Breast epithelium (tissue), 4 donors: ENCODE measurements at places on chromosomes 4 and X.

DNA sequence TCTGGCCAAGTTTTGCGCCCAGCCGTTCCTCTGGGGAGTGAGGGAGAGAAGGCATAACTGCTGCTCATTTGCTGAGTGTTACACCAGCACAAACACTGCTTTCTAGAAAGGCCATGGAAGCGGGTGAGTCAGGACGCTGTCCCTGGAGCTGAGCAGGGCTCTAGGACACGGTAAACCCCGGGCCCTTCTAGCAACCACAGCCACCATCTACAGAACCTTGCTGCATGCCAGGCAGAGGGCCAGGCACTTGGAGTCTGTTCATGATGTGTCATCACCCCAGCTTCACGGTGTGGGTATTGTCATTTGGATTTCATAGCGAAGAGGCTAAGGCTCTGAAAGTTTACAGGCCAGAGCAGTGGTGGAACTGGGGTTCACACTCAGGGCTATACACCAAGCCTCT, 31.8 kb upstream of the C4orf50 start:
- DNase-seq = no peak

DNA sequence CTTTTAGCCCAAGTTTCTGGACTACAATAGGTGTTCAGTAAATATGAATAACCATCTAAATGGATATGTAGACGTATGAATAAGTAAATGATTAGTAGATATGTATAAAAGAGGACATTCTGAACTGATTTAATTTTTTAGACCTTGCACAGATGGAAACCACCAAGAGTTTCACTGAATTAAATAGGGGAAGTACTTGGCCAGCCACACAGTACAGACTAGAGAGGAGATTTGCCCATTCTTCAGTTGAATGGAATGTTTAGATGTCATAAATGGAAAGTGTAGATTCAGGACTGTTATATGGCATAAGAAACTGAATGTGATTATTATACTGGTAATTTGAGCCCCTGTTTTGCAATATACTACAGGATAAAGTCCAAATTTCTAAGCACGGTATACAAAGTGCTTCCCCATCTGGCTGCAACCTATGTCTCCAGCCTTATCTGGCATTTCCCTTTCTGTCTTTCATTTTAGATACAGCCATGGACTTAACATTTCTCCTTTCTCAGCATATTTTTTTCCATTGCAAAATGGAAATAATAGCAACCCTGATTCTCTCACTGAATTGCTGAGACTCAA, 137.8 kb upstream of the HS3ST1 start:
- DNase-seq = no peak

GRCh38 chrX:31796624-31797023, 724.8 kb upstream of the FTHL17 start:
- no peak for DNase-seq

DNA sequence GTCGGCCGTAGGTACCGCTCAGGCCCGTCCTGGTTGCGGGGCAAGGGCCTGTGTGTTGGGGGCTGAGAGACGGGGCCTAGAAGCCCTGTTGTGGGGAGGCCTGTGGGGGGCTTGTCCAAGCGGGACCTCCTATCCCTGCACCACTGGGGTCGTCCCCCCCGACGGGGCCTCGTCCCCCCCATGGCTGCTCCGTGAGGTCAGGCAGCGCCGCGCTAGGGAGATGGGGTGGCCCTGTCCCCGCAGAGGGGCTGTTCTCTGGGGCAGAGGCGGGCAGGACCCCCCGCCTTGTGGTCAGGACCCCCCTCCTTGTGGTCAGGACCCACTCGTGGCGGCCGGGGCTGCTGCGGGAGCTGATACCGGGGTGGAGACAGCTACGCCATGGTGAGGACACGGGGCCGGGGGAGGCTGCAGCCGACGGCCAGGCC, 12.1 kb upstream of the GTPBP6 start:
- DNase-seq = no peak

DNA sequence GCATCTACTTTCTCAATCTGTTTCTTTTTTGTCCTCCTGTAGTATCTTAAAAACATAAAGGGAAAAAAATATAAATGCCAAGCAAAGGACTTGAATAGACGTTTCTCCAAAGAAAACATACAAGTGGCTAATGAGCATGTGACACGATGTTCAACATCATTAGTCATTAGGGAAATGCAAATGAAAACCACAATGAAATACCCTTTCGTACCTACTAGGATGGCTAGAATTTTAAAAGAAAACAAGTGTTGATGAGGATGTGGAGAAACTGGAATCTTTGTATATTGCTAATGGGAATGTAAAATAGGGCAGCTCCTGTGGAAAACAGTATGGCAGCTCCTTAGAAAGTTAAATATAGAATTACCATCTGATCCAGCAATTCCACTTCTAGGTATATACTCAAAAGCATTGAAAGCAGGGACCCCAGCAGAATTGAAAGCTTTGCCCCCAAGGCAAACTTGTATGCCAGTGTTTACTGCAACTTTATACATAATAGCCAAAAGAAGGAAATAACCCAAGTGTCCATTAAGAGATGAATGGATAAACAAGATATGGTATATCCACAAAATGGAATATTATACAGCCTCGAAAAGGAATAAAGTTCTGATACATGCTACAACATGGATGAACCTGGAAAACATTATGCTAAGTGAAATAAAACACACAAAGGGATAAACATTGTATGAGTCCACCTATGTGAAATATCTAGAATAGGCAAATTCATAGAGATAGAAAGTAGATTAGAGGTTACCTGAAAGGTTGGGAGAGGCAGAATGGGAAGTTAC, 138.3 kb downstream of the SH3KBP1 start:
- DNase-seq = no peak

DNA sequence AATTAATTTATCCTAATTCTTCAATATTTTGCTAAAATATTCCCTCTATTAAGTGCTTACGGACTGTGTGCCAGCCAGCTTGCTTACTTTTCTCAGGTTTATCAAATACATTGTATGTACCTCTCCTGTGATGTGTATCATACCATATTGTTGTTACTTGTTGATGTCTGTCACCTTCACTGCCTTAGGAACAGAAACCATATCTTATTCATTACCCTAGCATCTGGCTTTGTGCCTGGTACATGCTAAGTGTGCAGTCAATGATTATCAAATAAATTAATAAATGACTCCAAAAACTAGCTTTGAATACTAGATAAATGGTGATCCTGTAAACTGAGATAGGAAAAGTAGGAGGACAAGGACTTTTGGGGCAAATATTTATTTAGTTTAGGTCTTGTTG, 6.9 kb downstream of the CLCN3 start:
- DNase-seq = no peak

GRCh38 chrX:49079489-49080428, at the start of gene WDR45:
Gene WDR45 (minus strand): TSS chrX:49079887. CDS start chrX:49078095, 1,792 bp downstream.
- DNase-seq = peak; percentile 64

DNA sequence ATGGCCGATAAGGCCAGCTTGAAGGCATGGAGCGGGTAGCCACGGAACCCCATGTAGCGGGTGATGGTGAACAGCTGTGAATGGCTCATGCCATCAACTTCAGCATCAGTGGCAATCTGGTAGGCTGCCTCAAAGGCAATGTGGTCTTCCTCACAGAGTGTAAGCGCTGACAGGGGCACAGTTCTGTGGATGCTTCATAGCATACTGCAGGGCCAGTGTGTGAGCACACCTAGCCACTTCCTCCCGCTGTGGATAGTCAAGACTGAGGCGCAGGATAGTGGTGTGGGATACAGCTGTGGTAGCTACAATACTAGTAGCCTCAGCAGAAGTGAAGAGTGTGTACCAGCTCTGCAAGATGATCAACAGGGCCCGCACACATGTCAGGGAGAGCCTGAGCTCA, 40.5 kb downstream of the C4orf33 start:
- no peak for DNase-seq

- no peak for DNase-seq
Observed at GRCh38 chr4:125169192-125169591, 145.6 kb upstream of the FAT4 start.

DNA sequence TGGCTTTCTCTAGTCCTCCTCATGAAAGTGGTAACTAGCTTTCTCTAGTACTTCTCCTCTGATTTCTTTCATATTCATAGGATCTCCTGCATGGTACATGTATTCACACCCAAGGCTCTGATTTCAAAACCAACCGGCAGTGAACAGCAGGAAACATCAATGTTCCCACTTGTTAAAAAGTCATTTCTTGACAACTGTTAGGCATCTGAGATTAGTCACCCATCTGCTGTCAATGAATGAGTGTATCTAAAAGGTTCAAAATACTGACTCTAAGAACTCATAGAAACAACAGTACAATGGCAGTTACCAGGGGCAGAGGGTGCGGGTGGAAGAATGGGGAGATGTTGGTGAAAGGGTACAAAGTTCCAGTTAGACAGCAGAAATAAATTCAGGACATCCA, 31.5 kb upstream of the PUDP start:
- DNase-seq = no peak

- no peak for DNase-seq
Observed at GRCh38 chr4:11625211-11625610, 196.5 kb upstream of the HS3ST1 start.

DNA sequence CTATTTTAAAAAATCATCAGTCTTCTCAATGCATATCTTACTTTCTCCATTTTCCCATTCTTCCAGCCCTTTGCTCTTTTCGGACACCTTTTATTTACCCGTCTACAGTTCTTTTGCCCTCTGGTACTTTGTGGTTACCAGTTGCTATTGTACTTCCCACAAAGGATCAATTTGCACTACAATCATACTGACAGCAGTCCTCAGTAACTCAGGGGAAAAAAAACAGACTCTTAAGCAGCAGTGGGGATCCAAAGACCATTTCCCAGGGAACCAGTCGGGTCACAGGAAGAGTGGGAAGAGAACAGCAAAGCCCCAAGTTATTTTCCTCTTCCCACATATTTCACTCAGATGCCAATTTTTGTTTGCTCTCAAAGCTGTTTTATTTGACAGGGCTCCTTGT, 23.1 kb downstream of the DMD start:
- DNase-seq = no peak

DNA sequence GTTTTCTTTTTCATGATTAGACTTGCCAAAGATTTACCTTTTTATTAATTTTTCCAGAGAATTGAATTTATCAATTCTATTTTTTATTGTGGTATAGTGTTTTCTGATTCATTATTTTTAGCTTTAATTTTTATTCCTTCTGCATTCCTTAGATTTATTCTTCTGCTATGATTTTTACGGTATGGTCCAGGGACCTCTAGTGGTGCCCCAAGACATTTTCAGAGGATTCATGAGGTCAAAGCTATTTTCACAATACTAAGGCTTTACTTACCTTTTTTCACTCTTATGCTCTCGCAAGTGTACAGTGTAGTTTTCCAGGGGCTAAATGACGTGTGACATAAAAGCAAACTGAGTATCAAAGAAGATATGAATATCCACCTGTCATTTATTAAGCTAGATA, 8.0 kb downstream of the RADX start:
- DNase-seq = no peak

- no peak for DNase-seq
Observed at GRCh38 chrX:132216806-132217202, 2.4 kb downstream of the RAP2C start.

- DNase-seq = no peak
Observed at GRCh38 chr4:185002784-185003183, 15.5 kb upstream of the HELT start.

GRCh38 chr4:172996571-172997216, 171.9 kb upstream of the GALNT7 start:
- DNase-seq = no peak

DNA sequence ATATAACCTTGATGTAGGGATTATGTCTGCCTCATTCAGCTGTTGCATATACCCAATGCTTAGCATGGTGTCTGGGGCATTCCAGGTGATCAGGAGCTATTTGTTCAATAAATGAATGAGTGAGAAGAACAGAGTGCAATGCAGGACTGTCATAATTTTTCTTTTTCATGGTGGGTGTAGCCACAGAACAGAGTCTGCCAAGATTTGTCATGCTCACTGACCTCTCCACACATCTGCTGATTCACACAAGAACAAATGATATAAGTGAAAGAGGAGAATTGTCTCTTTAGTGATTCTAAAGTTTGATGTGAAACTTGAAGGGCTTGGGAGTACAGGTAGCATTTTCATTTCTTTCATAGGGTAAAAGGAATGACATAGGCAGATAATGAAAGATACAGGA, 64.4 kb upstream of the TEX13D start:
- no peak for DNase-seq

DNA sequence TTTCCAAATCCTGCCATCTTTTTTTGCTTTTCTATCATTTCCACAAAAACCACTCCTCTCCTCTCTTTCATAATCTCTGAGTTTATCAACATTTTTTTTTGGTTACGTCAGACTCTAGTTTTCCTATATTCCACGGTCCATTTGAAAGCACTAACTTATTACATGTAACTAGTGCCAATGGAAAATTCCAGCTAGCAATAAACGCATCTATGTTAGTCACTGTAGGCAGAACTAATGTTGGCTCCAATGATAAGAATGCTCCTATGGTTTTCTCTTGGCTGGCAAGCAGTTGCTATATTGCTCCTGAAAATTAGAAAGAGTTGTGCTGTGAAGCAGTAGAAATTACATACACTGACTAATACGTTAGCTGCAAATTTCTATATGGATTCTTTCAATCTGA, 634.6 kb upstream of the FTHL17 start:
- no peak for DNase-seq

DNA sequence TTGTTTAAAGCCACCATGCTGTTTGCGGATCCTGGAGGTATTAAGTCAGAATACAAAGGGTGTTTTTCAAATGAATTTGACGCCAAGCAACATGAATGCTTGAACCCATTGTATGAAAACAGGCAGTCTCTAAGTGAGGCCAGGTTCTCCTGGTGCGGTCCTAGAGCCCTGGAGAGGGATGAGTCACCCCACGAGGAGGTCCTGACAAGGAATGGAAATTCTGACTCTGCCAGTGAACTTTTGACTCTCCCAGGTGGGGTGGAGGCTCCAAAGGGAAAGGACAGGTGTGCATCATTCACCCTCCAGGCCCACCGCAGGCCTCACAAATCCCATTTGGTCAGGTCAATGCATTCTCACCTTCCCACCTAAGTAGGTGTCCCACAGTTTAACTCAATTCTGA, 1.5 kb downstream of the TRIM2 start:
- DNase-seq = no peak

DNA sequence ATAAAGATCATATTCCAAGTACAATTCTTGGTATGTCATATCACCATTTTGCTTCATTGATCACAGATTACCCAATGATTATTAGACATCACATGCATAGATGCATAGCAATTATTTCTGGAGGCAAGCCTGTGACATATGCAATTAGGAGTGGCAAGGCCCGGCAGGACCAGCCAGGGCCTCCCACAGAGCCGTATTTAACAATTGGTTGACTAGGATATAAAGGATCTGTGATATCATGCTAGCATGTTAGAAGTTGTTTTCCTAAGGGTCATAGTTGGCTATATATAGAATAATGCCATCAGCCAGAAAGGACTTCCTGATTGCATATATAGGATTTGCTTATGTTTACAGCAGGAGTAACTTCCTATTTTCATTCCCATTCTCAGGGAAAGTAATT, 103.5 kb upstream of the OTUD4 start:
- no peak for DNase-seq

GRCh38 chrX:11265352-11265751, 27.9 kb upstream of the AMELX start:
- no peak for DNase-seq

DNA sequence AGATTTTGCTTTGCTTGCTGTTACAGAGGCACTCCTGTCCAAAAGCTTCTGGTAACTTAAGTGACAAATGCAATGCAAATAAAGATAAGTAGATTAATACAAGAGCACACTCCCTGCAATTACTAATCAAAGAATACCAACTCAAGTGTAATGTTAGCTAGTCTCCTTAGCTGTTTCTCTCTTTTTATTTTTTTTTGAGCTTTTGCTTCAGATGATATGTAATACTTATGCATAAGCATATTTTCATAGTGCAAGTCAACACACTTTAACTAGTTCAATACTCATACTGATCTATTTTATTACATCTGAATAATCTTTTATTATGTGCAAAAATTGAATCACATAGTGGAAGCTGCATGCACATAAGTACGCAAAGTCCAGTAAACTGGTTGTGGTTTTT, 2.7 kb downstream of the SLC7A11 start:
- DNase-seq = no peak
